ENCODE measurements at places on chromosomes 7 and 10. TPM values are rescaled to one million over a fixed set of nuclear protein-coding genes. Genes with fewer than 3 reads are reported as not detected.

PSD gene
- 3.4 TPM for total RNA-seq

PLAU gene
- total RNA-seq: 15.0 TPM

SLC13A4 gene
- 2.0 TPM for total RNA-seq

NEUROD6 gene
- total RNA-seq: not detected

SLC16A9 gene
- 4.3 TPM for total RNA-seq

GNAT3 gene
- total RNA-seq: not detected

MINDY4 gene
- total RNA-seq: 3.1 TPM

TRRAP gene
- 54.0 TPM for total RNA-seq

SLC26A4 gene
- total RNA-seq: not detected

PPP1R17 gene
- total RNA-seq: 1.7 TPM

ACSM6 gene
- not detected for total RNA-seq

ZNF716 gene
- not detected for total RNA-seq

TLX1 gene
- not detected for total RNA-seq

NRG3 gene
- 1.6 TPM for total RNA-seq

MKX gene
- total RNA-seq: 0.31 TPM

ZP3 gene
- total RNA-seq: 1.3 TPM

PILRA gene
- total RNA-seq: 3.3 TPM

TRIM74 gene
- total RNA-seq: not detected

SEM1 gene
- 75.6 TPM for total RNA-seq

AKR1C4 gene
- not detected for total RNA-seq

MLXIPL gene
- total RNA-seq: 5.5 TPM

Measured in H9 (cell line).